ENCODE measurements at places on chromosomes 16 and 17. TPM values are rescaled to one million over a fixed set of nuclear protein-coding genes. Genes with fewer than 3 reads are reported as not detected.

- DNase-seq, result no peak
- H3K36me3 ChIP-seq, result no peaks in the 10 kb centered on the region
- no peaks in the 10 kb centered on the region for H3K27me3 ChIP-seq
- H3K27ac ChIP-seq, result no peak overlapping the region
- no peak overlapping the region for H3K4me3 ChIP-seq
Observed at GRCh38 chr16:10362077-10362863, 23.6 kb upstream of the ATF7IP2 start.

- H3K4me1 ChIP-seq, result no peaks in the 10 kb centered on the region
- no peak overlapping the region for H3K4me3 ChIP-seq
- DNase-seq, result no peak
Observed at GRCh38 chr17:58268774-58269556, 11.8 kb downstream of the MPO start.

DNA sequence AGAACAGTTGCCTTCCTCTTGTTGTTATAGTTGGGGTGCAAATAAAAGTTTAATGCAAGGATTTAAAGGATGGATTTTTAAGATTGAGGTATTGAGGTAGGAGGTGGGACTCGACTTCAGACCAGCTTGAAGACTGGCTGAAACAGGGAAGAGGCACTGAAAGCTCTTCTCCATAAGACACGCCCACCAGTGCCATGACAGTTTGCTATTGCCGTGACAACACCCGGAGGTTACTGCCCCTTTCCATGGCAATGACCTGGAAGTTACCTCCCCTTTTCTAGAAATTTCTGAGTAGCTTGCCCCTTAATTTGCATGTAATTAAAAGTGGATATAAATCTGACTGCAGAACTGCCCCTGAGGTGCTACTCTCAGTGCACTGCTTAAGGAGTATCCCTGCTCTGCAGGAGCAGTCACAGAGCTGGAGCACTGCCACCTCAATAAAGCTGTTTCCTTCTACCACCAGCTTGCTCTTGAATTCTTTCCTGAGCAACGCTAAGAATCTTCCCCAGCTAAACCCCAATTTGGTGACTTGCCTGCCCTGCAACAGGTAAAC is 122.6 kb downstream of the SHISA6 start:
- no peak overlapping the region for H3K4me3 ChIP-seq
- no peak overlapping the region for H3K27ac ChIP-seq
- no peak for DNase-seq
- H3K27me3 ChIP-seq, result no peaks in the 10 kb centered on the region

DNA sequence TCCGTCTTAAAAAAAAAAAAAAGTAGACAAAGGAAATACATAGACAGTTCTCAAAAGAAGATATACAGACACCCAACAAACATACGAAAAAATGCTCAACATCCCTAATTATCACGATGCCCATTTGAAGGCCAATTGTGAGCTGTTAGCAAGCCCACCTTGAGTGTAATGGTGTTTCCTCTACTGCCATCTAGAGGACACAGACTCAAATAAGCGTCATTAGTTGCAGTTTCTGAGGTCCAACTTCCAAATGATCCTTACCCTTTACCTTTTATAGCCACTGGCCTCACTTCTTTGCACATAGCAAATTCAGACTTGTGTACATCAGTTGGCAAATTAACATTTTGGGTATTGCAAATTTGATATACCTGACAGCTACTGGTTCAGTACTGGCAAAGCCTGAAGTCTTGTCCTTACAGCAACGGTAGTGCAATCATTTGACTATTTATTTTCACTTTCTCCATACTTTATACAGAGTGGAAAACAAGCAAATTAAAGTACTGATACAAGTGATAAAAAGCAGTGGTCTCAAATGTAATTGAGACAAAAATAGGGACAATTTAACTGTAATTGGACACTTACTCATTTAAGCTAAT is 536.3 kb upstream of the EEF2KMT start:
- no peaks in the 10 kb centered on the region for H3K4me1 ChIP-seq
- peak; percentile 71 for DNase-seq
- no peaks in the 10 kb centered on the region for H3K36me3 ChIP-seq
- no peak overlapping the region for H3K4me3 ChIP-seq

DNA sequence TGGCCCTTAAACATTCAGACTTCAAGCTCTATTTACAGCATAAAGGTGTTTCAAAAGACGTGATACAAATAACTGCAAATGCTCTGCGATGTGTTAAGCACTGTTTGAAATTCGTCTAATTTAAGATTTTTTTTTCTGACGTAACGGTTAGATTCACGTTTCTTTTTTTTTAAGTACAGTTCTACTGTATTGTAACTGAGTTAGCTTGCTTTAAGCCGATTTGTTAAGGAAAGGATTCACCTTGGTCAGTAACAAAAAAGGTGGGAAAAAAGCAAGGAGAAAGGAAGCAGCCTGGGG is 681 bp upstream of the MAPT start:
- no peak for DNase-seq
- H3K27me3 ChIP-seq, result peaks cover 56% of the 10 kb centered on the region
- no peaks in the 10 kb centered on the region for H3K36me3 ChIP-seq
- H3K27ac ChIP-seq, result no peak overlapping the region
- H3K4me1 ChIP-seq, result no peaks in the 10 kb centered on the region
- peak overlapping the region; percentile 82 for H3K4me3 ChIP-seq

DNA sequence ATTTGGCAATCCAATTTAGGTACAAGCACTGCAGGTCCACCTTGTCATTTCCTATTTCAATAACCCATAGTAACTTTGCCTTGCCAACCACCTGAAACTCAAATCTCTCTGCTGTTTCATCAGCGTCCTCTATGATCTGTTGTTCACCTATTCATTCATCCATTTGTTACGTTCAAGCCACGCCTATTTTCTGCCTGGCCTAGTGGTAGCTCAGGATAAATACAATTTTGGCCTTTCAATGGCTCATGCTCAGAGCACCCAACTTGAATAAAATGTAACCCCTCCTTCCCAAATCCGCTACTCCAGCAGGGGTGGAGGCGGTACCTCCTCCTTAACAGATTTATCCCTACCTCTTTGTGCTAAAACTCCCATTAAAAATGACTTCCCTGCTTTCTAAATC is 3.6 kb upstream of the FBXO47 start:
- no peak overlapping the region for H3K27ac ChIP-seq
- no peaks in the 10 kb centered on the region for H3K36me3 ChIP-seq
- no peaks in the 10 kb centered on the region for H3K27me3 ChIP-seq
- no peak for DNase-seq
- no peaks in the 10 kb centered on the region for H3K4me1 ChIP-seq
- no peak overlapping the region for H3K4me3 ChIP-seq

- H3K36me3 ChIP-seq, result no peaks in the 10 kb centered on the region
- no peaks in the 10 kb centered on the region for H3K27me3 ChIP-seq
- H3K4me1 ChIP-seq, result no peaks in the 10 kb centered on the region
- H3K27ac ChIP-seq, result no peak overlapping the region
Observed at GRCh38 chr16:80962879-80963278, 43.8 kb downstream of the CMC2 start.

DNA sequence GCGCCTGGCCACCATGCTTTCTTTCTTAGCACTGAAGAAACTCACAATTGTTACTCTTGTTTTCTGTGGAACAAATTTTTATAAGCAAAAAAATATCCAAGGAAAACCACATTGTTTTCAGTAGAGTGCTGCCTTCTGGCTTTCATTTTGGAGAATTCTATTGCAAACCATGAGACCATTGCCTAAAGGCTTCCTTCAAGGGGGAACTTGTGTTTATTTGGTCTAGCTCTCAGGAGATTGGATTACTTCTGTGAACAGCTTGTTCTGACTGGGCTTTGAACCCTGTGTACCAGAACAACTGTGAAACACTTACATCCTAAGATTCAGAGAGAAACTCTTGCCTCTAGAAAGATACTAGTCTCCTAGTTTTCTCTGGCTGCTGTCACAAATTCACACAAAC is 32.1 kb downstream of the TOM1L1 start:
- no peak overlapping the region for H3K27ac ChIP-seq
- H3K4me3 ChIP-seq, result no peak overlapping the region
- H3K4me1 ChIP-seq, result peaks cover 9% of the 10 kb centered on the region
- no peaks in the 10 kb centered on the region for H3K27me3 ChIP-seq
- no peak for DNase-seq

DNA sequence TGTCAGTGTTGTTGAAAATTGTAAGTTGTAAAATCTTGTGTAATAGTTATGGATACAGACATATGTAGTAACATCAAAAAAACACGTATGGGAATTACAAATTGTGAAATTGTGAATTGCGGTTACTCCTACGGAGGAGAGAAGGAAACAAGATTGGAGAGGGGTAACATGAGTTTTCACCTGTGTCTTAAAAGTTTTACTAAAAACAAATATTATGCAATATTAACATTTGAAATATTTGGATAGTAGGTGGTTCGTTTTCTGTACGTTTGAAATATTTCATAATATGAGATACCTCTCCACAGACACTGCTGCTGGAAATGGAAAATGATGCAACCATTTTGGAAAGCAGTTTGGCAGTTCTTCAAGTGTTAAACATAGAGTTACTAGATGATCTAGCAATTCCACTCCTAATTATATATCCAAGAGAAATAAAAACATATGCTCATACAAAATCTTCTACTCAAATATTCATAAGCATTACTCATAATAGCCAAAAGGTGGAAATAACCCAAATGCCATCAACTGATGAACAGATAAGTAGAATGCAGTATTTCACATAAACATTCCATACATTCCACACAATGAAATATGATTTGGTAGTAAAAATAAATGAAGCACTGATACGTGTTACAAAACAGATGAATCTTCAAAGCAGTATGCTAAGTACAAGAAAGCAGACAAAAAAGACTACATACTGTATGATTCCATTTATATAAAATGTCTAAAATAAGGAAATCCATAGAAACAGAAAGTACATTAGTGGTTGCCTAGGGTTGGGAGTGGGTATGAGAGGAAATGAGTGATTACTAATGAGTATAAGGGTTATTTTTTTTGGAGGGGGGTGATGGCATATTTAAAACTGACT is 40.7 kb upstream of the ABCA10 start:
- no peaks in the 10 kb centered on the region for H3K36me3 ChIP-seq
- no peak overlapping the region for H3K27ac ChIP-seq
- H3K4me3 ChIP-seq, result no peak overlapping the region
- no peaks in the 10 kb centered on the region for H3K27me3 ChIP-seq

DNA sequence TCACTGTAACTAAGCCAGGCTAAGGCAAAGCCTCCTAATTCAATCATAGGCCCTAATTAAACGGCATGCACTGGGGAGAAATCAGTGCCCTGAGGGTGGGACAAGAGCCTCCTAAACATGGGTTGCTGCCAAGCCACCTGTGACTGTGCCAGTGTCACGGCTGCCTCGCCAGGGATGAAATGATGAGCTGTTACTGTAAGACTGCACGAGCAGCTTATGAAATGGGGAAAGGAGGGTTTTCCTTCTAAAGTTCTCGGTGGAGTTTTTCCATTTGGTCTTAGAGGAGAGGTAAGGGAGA is 12.7 kb downstream of the TMEM11 start:
- H3K36me3 ChIP-seq, result peaks cover 12% of the 10 kb centered on the region
- peak overlapping the region; percentile 79 for H3K27ac ChIP-seq
- no peak overlapping the region for H3K4me3 ChIP-seq
- H3K27me3 ChIP-seq, result no peaks in the 10 kb centered on the region
- no peak for DNase-seq

DNA sequence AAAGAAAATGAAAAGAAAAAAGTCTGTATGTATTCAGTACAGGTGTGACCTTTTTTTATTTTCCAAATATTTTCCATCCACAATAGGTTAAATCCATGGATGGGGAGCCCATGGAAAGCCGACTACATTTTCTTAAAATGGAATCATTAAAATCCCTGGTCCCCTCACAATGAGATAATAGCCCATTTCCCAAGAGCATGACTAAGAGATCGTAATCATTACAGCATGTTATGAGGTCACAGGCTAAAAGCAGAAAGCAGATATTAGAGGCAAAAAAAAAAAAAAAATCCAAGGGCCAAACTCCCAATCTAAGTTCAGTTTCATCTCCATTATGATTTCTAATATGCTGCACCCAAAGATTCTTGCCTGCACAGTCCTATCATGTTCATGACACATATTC is 44.7 kb downstream of the CYTH1 start:
- no peak overlapping the region for H3K27ac ChIP-seq
- H3K4me1 ChIP-seq, result peaks cover 37% of the 10 kb centered on the region
- H3K36me3 ChIP-seq, result no peaks in the 10 kb centered on the region
- no peak for DNase-seq

DNA sequence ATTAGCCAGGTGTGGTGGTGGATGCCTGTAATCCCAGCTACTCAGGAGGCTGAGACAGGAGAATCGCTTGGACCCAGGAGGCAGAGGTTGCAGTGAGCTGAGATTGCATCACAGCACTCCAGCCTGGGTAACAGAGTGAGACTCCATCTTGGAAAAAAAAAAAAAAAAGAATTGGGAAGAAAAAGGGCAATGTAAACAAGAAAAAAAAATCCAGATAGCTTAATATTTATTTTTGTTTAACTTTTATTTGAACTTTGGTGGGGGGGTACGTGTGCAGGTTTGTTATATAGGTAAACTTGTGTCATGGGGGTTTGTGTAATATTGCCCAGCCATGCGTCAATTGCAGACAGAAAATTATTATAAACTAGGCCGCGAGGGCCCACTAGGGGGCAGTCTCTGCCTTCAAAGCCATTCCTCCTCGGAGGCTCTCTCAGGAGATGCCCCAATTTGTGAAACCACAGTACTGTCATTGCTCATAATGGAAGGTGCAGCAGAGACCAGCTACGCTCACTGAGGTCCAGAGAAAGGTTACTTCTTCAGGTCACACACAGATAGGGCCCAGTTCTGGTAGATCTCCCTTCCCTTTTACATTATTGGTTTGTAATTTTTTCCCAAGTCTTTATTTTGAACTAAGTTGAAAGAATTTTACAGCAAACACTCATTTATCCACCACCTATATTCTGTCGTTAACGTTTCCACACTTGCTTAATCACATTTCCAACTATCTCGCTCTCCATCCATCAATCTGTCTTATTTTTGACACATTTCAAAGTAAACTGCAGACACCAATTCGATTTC is 206.2 kb downstream of the PRKCB start:
- H3K36me3 ChIP-seq, result no peaks in the 10 kb centered on the region
- no peak overlapping the region for H3K27ac ChIP-seq
- H3K27me3 ChIP-seq, result no peaks in the 10 kb centered on the region
- H3K4me1 ChIP-seq, result no peaks in the 10 kb centered on the region

- DNase-seq, result no peak
- H3K27ac ChIP-seq, result no peak overlapping the region
- H3K27me3 ChIP-seq, result peaks cover 5% of the 10 kb centered on the region
- no peak overlapping the region for H3K4me3 ChIP-seq
- H3K4me1 ChIP-seq, result peaks cover 4% of the 10 kb centered on the region
Observed at GRCh38 chr17:3735515-3735914, 11.8 kb downstream of the HASPIN start.

- H3K4me3 ChIP-seq, result no peak within 1 kb of the TSS
- DNase-seq, result peak; percentile 88
- H3K27ac ChIP-seq, result no peak within 1 kb of the TSS
- H3K4me1 ChIP-seq, result no peaks in the 10 kb centered on the region
- no peaks in the 10 kb centered on the region for H3K36me3 ChIP-seq
Observed at GRCh38 chr16:66961065-66961744, at the start of gene CES3. Gene CES3, plus strand, starts transcription at chr16:66961266. Its CDS starts 42 bp downstream, at chr16:66961308.

The CACNA1G gene
- total RNA-seq, result 29.7 TPM

The NUP93 gene
- 110 TPM for total RNA-seq

The OTOP3 gene
- total RNA-seq, result not detected

The GHDC gene
- total RNA-seq, result 7.3 TPM

The RNF112 gene
- total RNA-seq, result 1.2 TPM

The TSPAN10 gene
- 5.0 TPM for total RNA-seq

The MAP1LC3B gene
- total RNA-seq, result 34.6 TPM
